ENCODE measurements at places on chromosomes 3 and 15.

GRCh38 chr3:9279966-9280365, 30.5 kb upstream of the SRGAP3 start:
- no peak for DNase-seq

GRCh38 chr3:134928392-134928791, 133.3 kb downstream of the EPHB1 start:
- no peak for DNase-seq

DNA sequence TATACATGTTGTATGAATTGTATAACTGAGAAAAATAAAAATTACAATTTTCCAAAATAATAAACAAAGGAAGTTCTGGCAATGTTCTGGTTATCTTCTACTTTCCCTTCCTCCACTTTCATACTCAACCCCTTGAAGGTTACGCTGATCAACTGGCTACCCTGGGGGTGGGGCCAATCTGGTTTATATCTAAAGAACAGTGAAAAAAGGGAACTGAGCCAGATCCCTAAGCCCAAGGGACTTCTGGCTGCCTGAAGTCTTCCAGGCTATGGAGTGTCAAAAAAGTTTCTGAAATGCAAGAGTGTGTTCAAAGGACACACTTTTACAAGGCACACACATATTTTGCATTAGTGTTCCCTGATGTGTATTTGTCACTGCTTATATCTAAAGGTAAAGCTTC, 591.9 kb downstream of the ROBO1 start:
- no peak for DNase-seq

DNA sequence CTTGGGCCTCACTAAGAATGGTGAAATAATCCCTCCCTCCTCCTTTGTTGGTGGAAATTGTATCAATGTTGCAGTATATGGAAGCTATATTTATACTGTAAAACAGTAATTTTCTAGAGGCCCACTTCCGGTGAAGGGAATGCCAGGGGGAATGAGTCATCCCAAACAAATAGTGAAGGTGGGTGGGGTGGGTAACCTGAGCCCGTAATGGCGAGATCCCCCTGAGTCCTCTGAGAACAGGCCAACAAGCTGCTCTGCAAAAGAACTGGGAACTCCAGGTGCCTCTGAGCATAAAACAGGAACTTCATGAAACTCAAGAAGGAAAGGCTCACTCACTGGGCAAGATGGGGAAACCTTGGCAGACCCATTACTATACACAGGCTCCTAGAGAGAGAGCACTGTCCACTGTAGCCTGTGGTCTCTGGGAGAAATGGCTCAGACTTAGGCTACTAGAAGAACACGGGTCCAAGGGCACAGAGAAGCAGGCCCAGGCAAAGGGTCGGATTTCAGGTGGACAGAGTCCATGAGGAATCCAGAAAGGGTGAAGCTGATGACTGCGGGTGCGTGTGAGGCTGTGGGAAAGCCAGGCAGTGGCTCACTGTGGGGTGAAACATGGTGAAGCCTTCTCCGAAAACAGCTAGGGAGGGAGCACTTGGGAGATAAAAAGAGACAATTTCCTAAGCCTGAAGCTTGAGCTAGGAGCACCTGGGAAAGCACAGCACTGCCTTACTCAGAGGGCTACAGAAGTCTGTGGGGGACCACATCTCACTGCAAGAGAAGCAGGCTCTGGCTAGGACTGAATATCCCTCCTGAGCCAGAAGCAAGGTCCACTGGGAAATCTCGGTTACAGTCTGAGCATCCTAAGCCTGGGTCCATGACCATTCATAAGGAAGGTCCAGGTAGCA, 19.8 kb downstream of the LARP6 start:
- DNase-seq, result no peak

GRCh38 chr3:52072471-52072870, 16.1 kb upstream of the DUSP7 start:
- DNase-seq, result no peak
